Activated CD8-positive, alpha-beta memory T cell treated with anti-CD3 and anti-CD28 coated beads for 36 hours (primary cell): ENCODE measurements at places on chromosomes 2 and 18. TPM values are rescaled to one million over a fixed set of nuclear protein-coding genes. Genes with fewer than 3 reads are reported as not detected.

Gene XIRP2
- total RNA-seq = not detected

Gene CGREF1
- total RNA-seq = 7.0 TPM

Gene CFAP65
- total RNA-seq = not detected

Gene RAB6C
- total RNA-seq = 0.06 TPM

Gene ALPI
- not detected for total RNA-seq

Gene IL37
- total RNA-seq = not detected

Gene CFAP210
- 0.63 TPM for total RNA-seq

Gene ZCCHC2
- total RNA-seq = 32.8 TPM

Gene TET3
- 15.0 TPM for total RNA-seq

Gene GPR35
- total RNA-seq = 13.3 TPM

Gene DES
- not detected for total RNA-seq

Gene OTX1
- 0.13 TPM for total RNA-seq

Gene TEKT4
- total RNA-seq = not detected

Gene CNGA3
- total RNA-seq = not detected

Gene FBXO36
- total RNA-seq = 0.82 TPM

Gene PLB1
- 0.73 TPM for total RNA-seq

Gene TTR
- total RNA-seq = not detected

Gene TTC21B
- total RNA-seq = 18.6 TPM

Gene TMEFF2
- total RNA-seq = not detected

Gene REG3A
- not detected for total RNA-seq

Gene CYB5A
- 63.0 TPM for total RNA-seq

Gene NCK2
- 58.5 TPM for total RNA-seq

Gene FAM136A
- total RNA-seq = 106 TPM

Gene UGT1A9
- not detected for total RNA-seq
